ENCODE measurements at places on chromosomes 12 and 14. TPM values are rescaled to one million over a fixed set of nuclear protein-coding genes. Genes with fewer than 3 reads are reported as not detected.

NUMB gene
- 17.7 TPM for total RNA-seq

MYH6 gene
- total RNA-seq = not detected

SMCO3 gene
- total RNA-seq = not detected

EPYC gene
- total RNA-seq = not detected

NEDD8 gene
- 146 TPM for total RNA-seq

SYNE3 gene
- 0.15 TPM for total RNA-seq

NRXN3 gene
- total RNA-seq = 2.9 TPM

AQP2 gene
- 0.30 TPM for total RNA-seq

ADAM21 gene
- total RNA-seq = 1.7 TPM

MSI1 gene
- total RNA-seq = not detected

PCNX4 gene
- 62.2 TPM for total RNA-seq

TCL1A gene
- not detected for total RNA-seq

LBHD2 gene
- total RNA-seq = not detected

CSRNP2 gene
- total RNA-seq = 22.9 TPM

TAS2R46 gene
- 5.3 TPM for total RNA-seq

AJUBA gene
- total RNA-seq = 189 TPM

INF2 gene
- 51.2 TPM for total RNA-seq

GCH1 gene
- 3.1 TPM for total RNA-seq

FOXN4 gene
- not detected for total RNA-seq

C12orf75 gene
- 490 TPM for total RNA-seq

TUBA1C gene
- total RNA-seq = 212 TPM

PWP1 gene
- total RNA-seq = 151 TPM

KRT80 gene
- total RNA-seq = 27.3 TPM

PRR4 gene
- total RNA-seq = 1.4 TPM

SLCO1C1 gene
- total RNA-seq = not detected

CALCOCO1 gene
- 129 TPM for total RNA-seq

SERPINA10 gene
- total RNA-seq = not detected

MANSC4 gene
- total RNA-seq = not detected

KRT2 gene
- total RNA-seq = not detected

RDH5 gene
- 2.7 TPM for total RNA-seq

TRPV4 gene
- 5.3 TPM for total RNA-seq

PPP4R4 gene
- 3.3 TPM for total RNA-seq

TAS2R30 gene
- total RNA-seq = 0.52 TPM

LRRC74A gene
- not detected for total RNA-seq

DAO gene
- total RNA-seq = not detected

RNASE7 gene
- not detected for total RNA-seq

BDKRB1 gene
- total RNA-seq = not detected

SERPINA3 gene
- 46.4 TPM for total RNA-seq

BHLHE41 gene
- 16.0 TPM for total RNA-seq

VDR gene
- total RNA-seq = 2.9 TPM

MPHOSPH9 gene
- total RNA-seq = 39.4 TPM

CCDC38 gene
- total RNA-seq = not detected

STON2 gene
- total RNA-seq = 9.9 TPM

ZDHHC22 gene
- total RNA-seq = not detected

EML1 gene
- 69.3 TPM for total RNA-seq

PYGL gene
- 202 TPM for total RNA-seq

GPRC5D gene
- total RNA-seq = not detected

SPTB gene
- not detected for total RNA-seq

CD163 gene
- total RNA-seq = not detected

PMEL gene
- total RNA-seq = 1.6 TPM
